ENCODE measurements at places on chromosomes 12 and 14.
A peak's percentile ranks its signal among the peaks of the same experiment; 100 is the strongest.

DNA sequence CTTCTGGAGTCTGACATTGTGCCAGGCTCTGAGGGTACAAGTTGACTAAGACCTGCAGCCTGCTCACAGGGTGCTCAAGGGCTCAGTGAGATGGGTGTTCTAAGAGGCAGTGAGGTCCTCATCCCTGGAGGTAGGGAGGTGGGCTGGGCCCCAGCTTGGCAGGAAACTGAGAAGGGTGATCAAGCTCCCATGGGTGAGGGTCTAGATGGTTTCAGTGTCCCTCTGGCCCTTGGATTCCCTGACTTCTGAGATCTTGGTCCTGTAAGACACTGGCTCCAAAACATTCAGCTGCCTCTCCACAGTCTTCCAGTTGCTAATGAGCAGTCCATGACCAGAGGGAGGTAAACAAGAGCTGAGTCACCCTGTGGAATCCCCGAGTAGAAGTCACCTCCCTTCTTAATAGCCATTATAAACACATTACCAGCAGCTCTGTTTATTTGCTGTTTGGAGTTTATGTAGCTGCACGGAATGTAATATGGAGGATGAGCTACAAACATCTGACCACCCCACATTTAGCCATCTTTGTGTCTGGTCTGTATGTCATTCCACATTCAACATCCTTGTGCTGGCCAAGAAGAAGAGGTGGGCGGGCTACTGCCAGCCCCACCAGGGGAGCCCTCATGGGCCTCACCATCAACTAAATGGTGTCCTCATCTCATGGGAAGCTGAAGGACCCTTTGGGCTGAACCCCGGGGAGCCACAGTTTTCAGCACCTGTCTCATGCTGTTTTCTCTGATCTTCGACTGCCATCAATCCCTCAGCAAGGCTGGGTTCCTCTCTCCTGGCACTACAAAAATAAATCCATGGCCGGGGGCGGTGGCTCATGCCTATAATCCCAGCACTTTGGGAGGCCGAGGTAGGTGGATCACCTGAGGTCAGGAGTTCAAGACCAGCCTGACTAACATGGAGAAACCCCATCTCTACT, 37.2 kb upstream of the BDKRB2 start:
- DNase-seq = no peak

- no peak for DNase-seq
Observed at GRCh38 chr14:106210650-106211049, 684.3 kb downstream of the TMEM121 start.

- no peak for DNase-seq
Observed at GRCh38 chr14:103552011-103552845, 10.2 kb downstream of the BAG5 start.

DNA sequence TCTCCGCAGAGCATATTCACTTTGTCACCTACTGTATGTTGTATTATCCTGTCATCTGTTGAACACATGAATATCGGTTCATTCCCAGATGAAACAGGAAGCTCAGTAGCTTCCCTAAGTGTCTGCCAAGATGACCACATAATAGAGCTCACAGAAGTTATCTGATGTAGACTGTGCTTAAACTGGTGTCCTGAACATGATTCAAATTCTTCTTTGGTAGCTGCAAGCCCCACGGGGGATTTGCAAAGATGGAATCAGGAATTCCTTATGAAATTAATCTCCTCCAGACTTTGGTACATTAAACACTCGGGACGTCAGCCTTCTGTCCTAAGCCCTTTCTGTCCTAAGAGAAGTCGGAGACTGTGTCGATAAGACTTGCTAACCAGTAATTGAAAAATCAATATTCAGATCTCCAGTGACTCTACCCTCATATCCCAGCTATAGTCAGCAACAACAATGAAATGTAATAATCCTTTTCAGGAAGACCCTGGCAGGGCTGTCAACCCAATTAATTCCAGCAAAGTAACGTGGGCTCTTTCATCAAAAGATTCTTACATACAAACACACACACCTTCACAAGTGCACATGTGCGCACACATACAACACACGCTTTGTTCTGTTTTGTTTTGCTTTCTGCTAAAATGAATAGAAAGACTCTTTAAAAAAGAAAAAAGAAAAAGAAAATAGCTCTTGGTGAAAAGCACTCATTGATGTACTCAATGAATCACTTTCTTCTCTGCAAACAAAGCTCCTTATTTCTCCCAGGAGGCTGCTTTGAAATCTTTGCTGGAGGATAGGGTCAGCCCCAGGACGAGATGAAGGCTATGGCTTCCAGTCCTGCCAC, 127.2 kb downstream of the RIMBP2 start:
- no peak for DNase-seq

DNA sequence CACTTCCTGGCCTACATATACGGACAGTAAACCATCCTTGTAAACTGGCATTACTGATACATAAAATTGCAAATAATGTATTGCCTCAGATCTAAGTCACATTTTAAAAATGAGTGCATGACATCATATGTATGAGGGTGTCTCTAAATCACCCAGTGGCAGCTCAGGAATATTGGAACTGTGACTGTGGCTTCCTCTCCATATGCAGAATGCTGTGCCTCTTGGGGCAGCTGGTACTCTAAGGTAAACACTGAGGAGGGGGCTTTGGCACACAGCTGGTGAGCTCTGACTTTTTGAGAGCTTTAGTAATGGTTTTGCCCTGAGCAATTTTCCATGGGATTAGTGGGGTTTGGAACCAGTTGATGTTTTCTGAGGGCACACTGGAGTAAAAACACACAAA, 263.7 kb downstream of the BMP4 start:
- no peak for DNase-seq

- peak; percentile 50 for DNase-seq
Observed at GRCh38 chr14:20683125-20683890, 1.1 kb upstream of the RNASE4 start.

GRCh38 chr14:92958373-92959188, 35.6 kb downstream of the CHGA start:
- no peak for DNase-seq

- no peak for DNase-seq
Observed at GRCh38 chr12:97681612-97682504, 219.3 kb downstream of the RMST start.

GRCh38 chr12:33439587-33440011, at the start of gene SYT10:
SYT10 (minus strand) TSS chr12:33439819; CDS start chr12:33439522, 297 bp downstream.
- no peak for DNase-seq
